ENCODE measurements at places on chromosomes 3 and 15.
A peak's percentile ranks its signal among the peaks of the same experiment; 100 is the strongest.

DNA sequence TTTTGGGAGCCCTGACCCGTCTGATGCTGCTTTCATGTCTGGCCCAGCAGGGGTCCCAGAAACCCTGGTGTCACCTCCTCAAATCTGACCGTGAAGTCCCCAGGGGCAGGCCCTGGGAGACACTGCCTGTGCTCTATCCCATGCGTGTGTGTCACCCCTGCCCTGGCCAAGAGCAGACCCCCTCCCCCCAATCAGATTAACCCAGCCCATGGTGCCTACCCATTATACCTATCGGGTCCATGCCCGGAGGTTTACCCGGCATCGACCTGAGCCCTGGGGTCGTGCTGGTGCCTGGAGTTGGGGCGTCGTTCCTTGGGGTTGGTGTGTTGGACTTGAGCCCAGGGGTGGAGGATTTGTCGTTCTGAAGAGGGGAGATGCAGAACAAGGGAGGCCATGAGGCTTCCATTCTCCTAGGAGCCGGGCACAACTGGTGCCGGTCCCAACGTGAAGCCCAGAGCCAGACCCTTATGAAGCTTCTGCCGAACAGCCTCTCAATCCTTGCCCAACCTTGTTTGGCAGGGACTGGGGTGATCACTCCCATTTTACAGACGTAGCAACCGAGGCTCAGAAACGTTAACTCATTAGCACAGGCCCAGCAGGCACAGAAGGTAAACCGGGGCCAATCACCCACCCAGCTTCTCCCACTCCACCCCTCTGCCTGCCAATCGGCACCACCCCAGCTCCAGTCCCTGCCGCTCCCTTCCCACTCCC lies 39.6 kb downstream of the TLE3 start:
- DNase-seq, result no peak

GRCh38 chr15:51931638-51932037 lies 39.9 kb downstream of the LEO1 start:
- no peak for DNase-seq

GRCh38 chr15:66993874-66994696 lies 71.3 kb upstream of the SMAD3 start:
- DNase-seq, result no peak

- DNase-seq, result peak; percentile 38
Observed at GRCh38 chr3:4751502-4752101, 227.6 kb upstream of the BHLHE40 start.

GRCh38 chr15:79523266-79523665 lies 91.1 kb downstream of the MINAR1 start:
- DNase-seq, result no peak

- DNase-seq, result peak; percentile 13
Observed at GRCh38 chr3:40191850-40192448, 117.6 kb upstream of the EIF1B start.

DNA sequence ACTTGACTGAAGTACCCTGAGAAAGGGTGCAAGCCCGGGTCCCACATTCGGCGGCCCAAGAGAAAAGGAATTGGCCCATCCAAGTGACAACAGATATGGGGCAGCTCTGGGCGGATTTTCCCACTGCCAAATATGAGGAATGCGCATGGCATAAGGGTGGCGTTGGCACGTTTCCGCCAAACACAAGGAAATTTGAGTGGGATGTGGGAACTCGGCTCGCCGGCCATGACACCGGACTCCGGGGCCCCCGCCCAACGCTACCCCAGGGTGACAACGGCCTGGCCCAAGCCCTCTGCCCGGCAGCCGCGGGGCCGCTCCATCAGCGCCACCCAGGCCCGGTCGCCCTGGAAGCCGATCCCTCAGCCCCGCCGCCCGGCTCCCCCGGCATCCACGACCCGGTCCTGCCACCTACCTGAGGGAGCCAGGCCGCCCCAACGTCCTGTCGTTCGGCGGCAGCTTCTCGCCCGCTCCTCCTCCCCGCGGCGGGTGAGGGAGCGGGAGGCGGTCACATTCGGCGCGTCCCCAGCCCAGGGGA lies 449 bp downstream of the RAF1 start:
- DNase-seq, result no peak

GRCh38 chr3:41912280-41912679 lies 49.6 kb downstream of the ULK4 start:
- no peak for DNase-seq

GRCh38 chr3:4302747-4303146 lies 422 bp upstream of the SETMAR start:
- no peak for DNase-seq

GRCh38 chr3:14243782-14244181 lies 65.2 kb downstream of the LSM3 start:
- no peak for DNase-seq

DNA sequence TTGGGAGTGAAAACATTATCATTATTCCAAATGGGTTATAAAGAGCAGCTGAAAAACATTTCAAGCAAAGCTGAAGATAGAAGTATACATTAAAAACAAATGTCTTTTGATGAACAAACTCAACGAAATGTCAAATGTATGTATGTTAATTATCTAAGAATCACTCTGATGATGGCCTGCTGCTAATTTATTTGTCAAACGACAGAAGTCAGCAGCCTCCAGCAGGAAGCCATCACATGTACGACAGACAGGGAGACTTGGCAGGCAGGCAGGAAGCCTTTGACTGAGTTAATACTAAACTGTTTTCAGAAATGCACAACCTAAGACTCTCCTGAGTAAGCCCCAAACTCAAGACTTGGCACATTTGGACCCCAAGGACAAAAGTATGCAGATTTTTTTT lies 491.1 kb downstream of the ZNF385D start:
- DNase-seq, result no peak

Data from keratinocyte (primary cell).